Dermis blood vessel endothelial cell (primary cell): ENCODE measurements at places on chromosomes 7 and 10.

- DNase-seq: no peak
These were observed 7.1 kb downstream of the CCM2 start for GRCh38 chr7:45007106-45007505.

GRCh38 chr7:75698358-75698757 is 40.4 kb downstream of the HIP1 start:
- no peak for DNase-seq

GRCh38 chr10:104903433-104903832 is 262.3 kb downstream of the SORCS3 start:
- no peak for DNase-seq

- DNase-seq: no peak
These were observed 5.3 kb downstream of the ESYT2 start for GRCh38 chr7:158824028-158824427.

DNA sequence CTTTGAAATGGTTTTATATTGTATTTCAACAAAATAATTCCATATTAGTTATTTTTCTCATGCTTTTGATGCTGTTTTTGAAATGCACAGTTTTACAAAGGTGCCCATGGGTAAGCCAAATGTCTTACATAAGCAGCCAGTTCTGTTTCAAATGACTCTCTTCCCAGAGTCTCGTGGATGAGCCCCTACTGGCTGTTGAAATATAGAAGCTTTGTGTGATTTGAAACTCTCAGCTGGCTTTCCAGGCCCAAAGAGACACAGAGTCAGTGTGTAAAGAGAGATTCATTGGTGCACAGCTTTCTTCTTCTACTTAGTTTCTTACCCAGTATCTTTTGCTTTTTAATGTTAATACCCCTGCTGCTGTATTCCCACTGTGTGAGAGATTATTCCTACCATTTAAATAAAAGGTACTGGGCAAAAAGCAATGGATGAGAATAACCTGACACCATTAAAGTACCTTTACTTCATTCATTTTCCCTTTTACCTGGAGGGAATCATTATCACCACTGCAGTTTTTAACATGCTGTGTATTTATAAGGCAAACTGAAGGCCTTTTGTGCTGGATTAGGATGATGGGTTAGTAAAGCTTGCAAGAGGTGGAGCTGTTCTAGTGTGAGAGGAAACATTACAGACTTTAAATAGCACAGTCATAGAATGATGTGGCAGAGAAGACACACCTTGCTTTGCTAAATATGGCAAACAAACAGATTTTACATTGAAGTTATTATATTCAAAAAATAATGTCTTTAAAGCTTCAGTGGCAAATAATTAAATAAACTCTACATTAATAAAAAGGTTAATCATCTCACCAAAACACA is 415.1 kb downstream of the THSD7A start:
- DNase-seq: no peak

- peak; percentile 58 for DNase-seq
These were observed 20.1 kb downstream of the RUNDC3B start for GRCh38 chr7:87648316-87648715.

DNA sequence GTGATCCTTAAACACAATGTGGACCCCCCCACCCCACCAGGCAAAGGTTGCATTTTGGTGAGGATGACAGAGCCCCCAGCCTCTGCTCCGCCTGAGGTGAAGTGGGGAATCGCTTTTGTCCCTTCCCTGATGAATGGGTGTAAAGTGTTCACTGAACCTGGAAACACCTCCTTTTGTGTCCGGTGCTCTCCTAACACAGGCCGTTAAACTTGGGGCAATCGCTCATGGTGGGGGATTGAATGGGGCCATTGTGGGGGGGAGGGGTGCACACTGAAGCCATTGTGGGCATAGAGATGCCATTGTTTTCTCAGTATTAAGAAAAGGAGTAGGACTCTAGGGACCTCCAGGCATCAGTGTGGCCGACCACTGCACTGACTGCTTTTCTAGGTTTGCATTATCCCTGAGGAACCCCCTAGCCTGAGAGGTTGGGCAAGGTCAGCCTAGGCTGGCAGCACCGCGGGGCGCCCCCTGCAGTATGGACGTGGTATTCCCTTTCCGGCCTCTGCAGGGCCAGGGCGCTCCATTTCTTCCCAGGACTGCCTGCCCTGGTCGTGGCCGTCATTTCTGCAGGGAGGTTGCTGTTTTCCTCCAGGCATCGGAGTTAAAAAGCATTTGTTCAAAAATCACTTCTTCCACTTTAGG is 158.3 kb downstream of the TCF7L2 start:
- peak; percentile 35 for DNase-seq

DNA sequence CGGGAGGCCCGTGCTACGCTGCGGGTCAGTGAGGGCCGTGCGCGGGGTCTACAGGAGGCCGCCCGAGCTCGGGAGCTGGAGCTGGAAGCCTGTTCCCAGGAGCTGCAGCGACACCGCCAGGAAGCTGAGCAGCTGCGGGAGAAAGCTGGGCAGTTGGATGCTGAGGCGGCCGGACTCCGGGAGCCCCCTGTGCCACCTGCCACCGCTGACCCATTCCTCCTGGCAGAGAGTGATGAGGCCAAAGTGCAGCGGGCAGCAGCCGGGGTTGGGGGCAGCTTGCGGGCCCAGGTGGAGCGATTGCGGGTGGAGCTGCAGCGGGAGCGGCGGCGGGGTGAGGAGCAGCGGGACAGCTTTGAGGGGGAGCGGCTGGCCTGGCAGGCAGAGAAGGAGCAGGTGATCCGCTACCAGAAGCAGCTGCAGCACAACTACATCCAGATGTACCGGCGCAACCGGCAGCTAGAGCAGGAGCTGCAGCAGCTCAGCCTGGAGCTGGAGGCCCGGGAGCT is 7.0 kb downstream of the LZTS2 start:
- DNase-seq: no peak

DNA sequence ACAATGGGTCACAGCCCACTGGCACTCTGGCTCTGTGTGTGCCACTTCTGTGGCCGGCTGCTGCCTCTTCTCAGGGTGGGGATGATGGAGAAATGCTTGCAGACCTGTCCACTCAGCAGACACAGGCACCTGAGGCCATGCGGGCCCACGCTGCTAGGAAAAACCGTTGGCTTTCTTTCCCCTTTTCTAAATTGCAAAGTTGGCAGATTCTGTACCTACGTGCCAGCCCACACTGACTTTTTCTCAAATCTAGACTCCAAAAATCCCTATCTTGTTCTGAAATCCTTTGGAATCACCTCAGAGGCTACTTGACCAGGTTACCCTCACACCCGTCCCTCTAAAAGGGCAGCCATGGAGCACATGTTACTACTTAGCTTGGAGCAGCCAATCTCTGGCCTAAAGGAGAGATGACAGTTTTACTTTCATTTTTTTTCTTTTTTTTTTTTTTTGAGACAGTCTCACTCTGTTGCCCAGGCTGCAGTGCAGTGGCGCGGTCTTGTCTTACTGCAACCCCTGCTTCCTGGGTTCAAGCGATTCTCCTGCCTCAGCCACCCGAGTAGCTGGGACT is 99.4 kb downstream of the RNF216 start:
- no peak for DNase-seq

- no peak for DNase-seq
These were observed 197.9 kb downstream of the MBL2 start for GRCh38 chr10:52574697-52575096.

GRCh38 chr7:46143949-46144917 is 223.2 kb upstream of the IGFBP3 start:
- DNase-seq: no peak

DNA sequence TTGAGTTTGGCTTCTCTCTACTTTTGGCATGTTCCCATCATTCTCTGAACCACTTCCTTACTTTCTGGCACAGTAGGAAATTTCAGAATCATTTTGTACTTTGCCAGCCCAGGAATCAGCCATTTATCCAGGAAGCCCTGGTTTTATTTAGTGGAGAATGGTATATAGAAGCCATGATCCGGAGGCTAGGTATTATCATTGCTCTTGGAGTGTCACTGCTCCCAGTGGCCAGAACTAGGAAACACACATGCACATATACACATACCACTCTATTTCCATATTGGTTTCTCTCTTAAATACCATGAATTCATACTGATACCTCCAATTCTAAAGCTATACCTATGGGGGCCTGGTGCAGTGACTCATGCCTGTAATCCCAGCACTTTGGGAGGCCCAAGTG is 36.3 kb downstream of the SUFU start:
- peak; percentile 49 for DNase-seq

- DNase-seq: peak; percentile 27
These were observed 3.4 kb downstream of the KCNH2 start for GRCh38 chr7:150974468-150975391.

DNA sequence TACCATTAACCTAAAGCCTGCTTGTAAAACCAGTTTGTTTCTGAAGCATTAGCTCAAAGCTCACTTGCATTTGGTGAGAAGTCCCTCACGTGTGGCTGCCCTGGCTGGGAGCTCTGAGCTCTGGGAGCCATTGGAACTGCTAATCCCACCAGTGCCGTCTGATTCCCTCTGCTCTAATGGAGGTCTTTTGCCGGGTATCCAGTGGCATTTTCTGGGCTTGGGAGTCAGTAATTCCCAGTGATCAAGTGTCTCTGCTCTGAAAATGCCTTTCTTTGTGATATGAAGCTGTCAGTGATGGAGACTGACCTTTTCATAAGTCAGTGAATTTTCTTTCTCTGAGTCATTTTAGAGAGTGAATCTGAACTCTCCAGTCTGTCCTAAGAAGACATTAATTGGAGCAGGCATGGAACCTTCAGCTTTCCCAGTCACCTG is 36.9 kb upstream of the FAM20C start:
- no peak for DNase-seq

DNA sequence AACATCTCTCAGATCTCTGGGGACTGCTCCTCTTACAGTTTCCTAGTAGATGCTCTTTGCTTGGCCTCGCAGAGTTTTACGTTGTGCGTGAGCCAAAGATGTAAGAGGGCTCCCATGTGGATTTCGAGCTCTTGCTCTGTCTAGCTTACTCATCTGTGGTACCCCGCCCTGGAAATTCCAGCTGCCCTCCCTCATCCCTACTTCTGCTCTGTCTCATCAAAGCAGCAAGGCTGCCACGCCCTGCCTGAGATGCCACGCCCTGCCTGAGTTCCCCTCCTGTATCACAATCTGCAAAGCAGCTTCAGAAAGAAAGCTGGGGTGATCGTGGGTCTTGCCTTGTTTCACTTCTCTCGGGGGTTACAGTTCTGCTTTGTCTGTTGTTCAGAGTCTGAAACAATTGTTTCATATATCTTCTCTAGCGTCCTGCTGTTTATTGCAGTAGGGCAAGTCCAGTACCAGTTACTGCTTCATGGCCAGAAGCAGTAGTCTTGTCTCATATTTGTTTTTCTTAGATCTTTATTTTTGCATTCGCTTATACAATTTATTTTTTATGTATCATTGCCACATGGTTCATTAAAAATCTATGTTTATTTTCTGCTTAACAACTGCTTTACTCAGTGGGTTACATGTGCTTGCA is 36.1 kb upstream of the CCNY start:
- no peak for DNase-seq

- DNase-seq: no peak
These were observed 46.9 kb upstream of the PSMG3 start for GRCh38 chr7:1616741-1617140.

- DNase-seq: no peak
These were observed 606.2 kb upstream of the TEX47 start for GRCh38 chr7:89401690-89402089.

DNA sequence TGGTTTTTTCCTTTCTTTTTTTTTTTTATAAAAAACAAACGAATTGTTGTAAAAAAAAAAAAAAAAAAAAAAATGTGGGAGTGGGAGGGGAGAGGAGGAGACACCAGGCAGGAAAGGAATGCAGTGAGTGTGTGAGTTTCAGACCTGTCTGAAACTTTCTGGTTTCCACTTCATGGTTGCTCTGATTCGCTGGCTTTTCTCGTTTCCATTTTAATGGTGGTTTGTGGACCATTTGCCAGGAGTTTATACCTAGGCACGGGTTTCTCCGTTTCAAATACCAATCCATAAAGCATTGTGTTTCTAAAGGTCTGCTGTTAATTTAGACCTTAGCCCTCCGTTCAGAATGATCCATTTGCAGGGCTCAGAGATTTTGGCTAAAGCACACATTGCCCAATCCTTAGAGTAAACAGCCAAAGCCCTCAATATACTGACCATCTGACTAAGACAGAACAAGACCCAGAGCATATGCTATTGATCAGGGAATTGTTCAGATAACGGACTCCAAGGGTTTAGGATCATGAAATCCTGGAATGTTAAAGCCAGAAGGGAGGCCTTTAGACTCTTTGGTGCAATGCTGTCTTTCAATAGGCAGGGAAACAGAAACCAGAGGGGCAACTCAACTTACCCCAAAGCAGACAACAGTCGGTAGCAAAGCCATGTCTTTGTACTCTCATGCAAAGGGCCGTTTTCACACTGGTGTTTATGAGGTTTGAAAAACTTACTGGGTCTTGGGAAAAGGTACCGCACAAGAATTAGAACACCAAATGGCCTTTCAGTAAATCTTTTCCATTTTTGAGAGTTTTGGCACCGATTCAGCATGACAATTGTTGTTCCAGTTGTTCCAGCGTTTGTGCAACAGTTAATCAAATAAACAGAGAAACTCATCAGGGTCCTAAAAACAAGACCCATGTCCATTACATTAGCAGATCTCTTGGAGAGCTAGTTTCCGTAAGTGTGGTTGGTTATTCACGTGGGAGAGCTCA is 94.3 kb upstream of the AGBL3 start:
- no peak for DNase-seq

GRCh38 chr7:50994753-50995319 is 212.1 kb upstream of the GRB10 start:
- no peak for DNase-seq

DNA sequence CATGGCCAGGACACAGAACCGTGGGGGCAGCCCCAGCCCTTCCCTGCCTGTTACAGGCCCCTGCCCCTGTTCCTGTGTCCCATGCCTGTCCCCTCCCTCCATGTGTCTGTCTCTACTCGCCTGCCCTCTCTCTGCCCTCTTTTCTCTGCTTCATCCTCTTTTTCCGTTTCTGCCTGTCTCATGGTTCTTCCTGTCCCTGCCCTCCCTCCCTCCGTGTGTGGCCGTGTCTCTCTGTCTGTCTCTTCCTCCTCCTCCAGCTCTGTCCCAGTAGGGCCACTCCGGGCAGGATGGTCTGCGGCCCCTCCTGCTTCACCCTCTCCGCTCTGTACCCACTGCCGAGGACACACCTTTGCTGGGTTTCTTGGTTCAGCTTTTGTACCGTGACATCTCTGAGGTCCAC is 137.4 kb downstream of the FAM53B start:
- no peak for DNase-seq

DNA sequence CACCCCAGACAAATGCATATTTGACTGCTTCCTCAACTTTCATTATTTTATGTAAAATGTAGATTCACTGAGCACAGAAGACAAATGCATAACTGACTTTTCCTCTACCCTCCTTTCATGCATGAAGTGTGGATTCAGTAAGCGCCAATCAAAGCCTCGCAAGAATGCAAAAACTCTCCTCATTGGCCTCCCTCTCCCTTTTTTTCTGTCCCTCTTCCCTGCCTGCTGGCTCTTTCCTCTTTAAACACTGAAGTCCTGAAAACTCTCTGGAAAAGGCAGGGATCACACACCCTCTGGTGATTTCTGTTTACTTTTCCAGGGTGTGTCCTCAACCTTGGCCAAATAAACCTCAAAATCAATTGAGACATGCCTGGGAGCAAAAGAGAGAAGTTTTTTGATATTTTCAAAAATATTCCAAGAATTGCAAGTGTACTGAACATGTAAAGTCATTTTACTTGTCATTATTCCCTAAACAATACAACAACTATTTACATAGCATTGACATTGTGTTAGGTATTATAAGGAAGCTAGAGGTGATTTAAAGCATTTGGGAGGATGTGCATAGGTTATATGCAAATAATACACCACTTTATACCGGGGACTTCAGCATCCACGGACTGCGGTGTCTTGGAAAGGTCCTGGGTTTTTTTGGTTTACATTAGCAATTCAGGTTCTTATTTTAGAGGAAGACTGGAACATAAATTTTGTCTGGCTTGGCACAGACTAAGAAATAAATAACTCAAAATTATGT is 71.4 kb downstream of the SEC61G start:
- DNase-seq: no peak

GRCh38 chr10:86967481-86967941 is 771 bp upstream of the ADIRF start:
- DNase-seq: peak; percentile 29
